ENCODE measurements at places on chromosomes 16 and 17. TPM values are rescaled to one million over a fixed set of nuclear protein-coding genes. Genes with fewer than 3 reads are reported as not detected.
A peak's percentile ranks its signal among the peaks of the same experiment; 100 is the strongest.

DNA sequence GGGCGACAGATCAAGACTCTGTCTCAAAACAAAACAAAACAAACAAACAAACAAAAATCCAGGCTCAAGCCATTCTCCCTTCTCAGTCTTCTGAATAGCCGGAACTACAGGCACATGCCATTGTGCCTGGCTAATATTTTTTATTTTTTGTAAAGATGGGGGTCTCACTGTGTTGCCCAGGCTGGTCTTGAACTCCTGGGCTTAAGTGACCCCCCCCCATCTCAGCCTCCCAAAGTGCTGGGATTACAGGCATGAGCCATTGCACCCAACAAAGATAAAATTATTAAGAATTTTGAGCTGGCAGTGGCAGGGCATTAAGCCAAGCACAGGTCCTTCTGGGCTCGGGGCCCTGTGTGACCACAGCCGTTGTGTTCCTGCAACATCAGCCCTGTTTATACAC, 69.9 kb upstream of the CBX4 start:
- no peaks in the 10 kb centered on the region for H3K4me1 ChIP-seq
- H3K27me3 ChIP-seq: no peaks in the 10 kb centered on the region
- DNase-seq: no peak
- no peak overlapping the region for H3K27ac ChIP-seq
- H3K36me3 ChIP-seq: no peaks in the 10 kb centered on the region

DNA sequence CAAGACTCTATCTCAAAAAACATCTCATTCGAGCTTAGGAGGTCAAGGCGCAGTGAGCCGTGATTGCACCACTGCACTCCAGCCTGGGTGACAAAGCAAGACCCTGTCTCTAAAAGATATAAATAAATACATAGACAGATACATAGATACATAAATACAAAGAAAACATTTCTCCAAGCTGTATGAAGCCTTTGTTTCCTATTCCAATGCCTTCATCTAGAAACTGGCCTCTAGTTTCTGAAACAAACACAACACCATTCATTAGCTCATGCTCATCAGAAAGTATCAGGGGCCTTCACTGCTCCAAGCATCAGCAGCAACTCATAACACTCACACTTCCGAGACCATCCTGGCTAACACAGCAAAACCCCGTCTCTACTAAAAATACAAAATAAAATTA, 10.3 kb upstream of the ASGR2 start:
- peaks cover 6% of the 10 kb centered on the region for H3K27me3 ChIP-seq
- H3K4me1 ChIP-seq: no peaks in the 10 kb centered on the region
- H3K4me3 ChIP-seq: no peak overlapping the region
- no peaks in the 10 kb centered on the region for H3K36me3 ChIP-seq
- DNase-seq: no peak
- no peak overlapping the region for H3K27ac ChIP-seq

DNA sequence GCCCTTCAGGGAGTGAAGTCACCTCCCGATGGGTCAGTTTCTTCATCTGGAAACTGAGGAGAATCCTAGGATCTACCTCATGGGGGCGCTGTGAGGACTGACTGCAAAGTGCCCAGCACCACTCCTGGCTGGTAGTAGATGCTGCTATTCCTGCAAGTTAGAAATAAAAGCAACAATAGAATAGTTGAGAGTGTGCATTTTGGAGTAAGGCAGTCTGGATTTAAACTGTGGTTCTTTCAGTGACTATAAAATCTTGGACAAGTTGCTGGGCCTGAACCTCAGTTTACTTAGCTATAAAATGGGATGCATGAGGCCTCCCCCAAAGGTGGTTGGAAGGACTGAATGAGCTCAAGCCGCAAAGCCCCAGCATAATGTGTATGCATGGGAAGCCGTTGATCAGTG, 70.6 kb downstream of the CYB5B start:
- H3K27me3 ChIP-seq: no peaks in the 10 kb centered on the region
- H3K36me3 ChIP-seq: peaks cover 5% of the 10 kb centered on the region
- no peak overlapping the region for H3K27ac ChIP-seq

- H3K27me3 ChIP-seq: no peaks in the 10 kb centered on the region
- peaks cover 8% of the 10 kb centered on the region for H3K4me1 ChIP-seq
- peak; percentile 13 for DNase-seq
- no peak overlapping the region for H3K27ac ChIP-seq
- H3K36me3 ChIP-seq: no peaks in the 10 kb centered on the region
Observed at GRCh38 chr16:82954224-82954929, 327.6 kb downstream of the CDH13 start.

DNA sequence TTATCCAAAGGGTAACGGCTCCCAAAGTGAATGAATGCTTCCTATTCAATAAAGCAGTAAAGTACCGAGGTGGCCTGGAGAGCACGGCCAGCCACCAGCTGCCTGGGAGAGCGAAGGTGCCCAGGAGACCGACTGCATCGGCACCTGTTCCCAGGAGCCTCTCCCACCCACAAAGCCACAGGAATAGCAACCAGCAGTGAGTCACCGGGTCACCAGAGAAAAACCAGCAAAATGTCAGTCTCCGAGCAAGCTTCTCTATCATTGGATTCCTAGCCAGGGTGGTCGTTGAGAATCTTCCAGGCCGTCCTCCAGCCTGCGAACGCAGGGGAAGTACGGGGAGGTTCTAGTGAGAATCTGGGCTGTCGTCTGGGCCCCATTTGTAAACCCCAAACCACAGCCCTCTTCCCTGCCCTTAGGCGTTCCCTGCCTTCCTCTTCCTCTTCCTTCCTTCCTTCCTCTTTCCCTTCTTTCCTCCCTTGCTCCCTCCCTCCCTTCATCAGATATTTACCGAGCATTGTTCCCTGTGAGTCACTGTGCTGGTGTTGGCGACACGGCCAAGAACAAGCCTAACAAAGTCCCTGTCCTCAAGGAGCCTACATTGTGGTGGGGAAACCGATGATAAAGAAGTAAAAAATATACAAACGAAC, 114.6 kb downstream of the SLC39A11 start:
- H3K4me3 ChIP-seq: no peak overlapping the region
- DNase-seq: peak; percentile 18
- no peaks in the 10 kb centered on the region for H3K27me3 ChIP-seq
- H3K4me1 ChIP-seq: peaks cover 16% of the 10 kb centered on the region
- H3K27ac ChIP-seq: no peak overlapping the region

- no peak for DNase-seq
- peaks cover 18% of the 10 kb centered on the region for H3K36me3 ChIP-seq
- H3K4me1 ChIP-seq: peaks cover 9% of the 10 kb centered on the region
Observed at GRCh38 chr17:60333628-60334031, 58.3 kb downstream of the USP32 start.

- no peak overlapping the region for H3K4me3 ChIP-seq
- no peaks in the 10 kb centered on the region for H3K4me1 ChIP-seq
- peaks cover 26% of the 10 kb centered on the region for H3K27me3 ChIP-seq
- no peak overlapping the region for H3K27ac ChIP-seq
Observed at GRCh38 chr16:49733313-49734009, 122.5 kb downstream of the ZNF423 start.

- H3K4me1 ChIP-seq: peaks cover 4% of the 10 kb centered on the region
- H3K36me3 ChIP-seq: peaks cover 12% of the 10 kb centered on the region
- peak overlapping the region; percentile 81 for H3K4me3 ChIP-seq
- no peaks in the 10 kb centered on the region for H3K27me3 ChIP-seq
- H3K27ac ChIP-seq: peak overlapping the region; percentile 43
Observed at GRCh38 chr17:16352303-16352666, 984 bp downstream of the CENPV start.

Gene MLKL
- 12.1 TPM for total RNA-seq

Gene NUPR1
- total RNA-seq: 345 TPM

Gene STAC2
- 1.2 TPM for total RNA-seq

Gene SSTR5
- not detected for total RNA-seq

Gene TMEM235
- not detected for total RNA-seq

Gene CENPV
- total RNA-seq: 22.4 TPM
